Endothelial cell (in vitro differentiated cells): ENCODE measurements at places on chromosomes 3 and 15. TPM values are rescaled to one million over a fixed set of nuclear protein-coding genes. Genes with fewer than 3 reads are reported as not detected.

GRCh38 chr15:79689030-79689429 is 207.8 kb downstream of the MTHFS start:
- no peak overlapping the region for H3K27ac ChIP-seq
- no peaks in the 10 kb centered on the region for H3K36me3 ChIP-seq
- H3K4me3 ChIP-seq = no peak overlapping the region
- no peaks in the 10 kb centered on the region for H3K4me1 ChIP-seq
- no peak for DNase-seq
- H3K27me3 ChIP-seq = no peaks in the 10 kb centered on the region

SNAP23 gene
- total RNA-seq = 121 TPM

PRR23C gene
- not detected for total RNA-seq

DNA sequence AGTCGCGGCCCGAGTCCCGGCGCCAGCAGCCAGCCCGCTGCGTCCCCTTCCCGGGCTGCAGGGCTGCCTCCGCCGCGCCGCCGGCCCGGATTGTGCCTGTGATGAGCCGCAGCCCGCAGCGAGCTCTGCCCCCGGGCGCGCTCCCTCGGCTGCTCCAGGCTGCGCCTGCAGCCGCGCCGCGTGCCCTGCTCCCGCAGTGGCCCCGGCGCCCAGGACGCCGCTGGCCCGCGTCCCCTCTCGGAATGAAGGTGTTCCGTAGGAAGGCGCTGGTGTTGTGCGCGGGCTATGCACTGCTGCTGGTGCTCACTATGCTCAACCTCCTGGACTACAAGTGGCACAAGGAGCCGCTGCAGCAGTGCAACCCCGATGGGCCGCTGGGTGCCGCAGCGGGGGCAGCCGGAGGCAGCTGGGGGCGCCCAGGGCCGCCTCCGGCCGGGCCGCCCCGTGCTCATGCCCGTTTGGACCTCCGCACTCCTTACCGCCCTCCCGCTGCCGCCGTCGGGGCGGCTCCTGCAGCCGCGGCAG is 1.2 kb downstream of the CHST2 start:
- no peak overlapping the region for H3K4me3 ChIP-seq
- peak; percentile 54 for DNase-seq
- peaks cover 4% of the 10 kb centered on the region for H3K36me3 ChIP-seq
- no peak overlapping the region for H3K27ac ChIP-seq

DNA sequence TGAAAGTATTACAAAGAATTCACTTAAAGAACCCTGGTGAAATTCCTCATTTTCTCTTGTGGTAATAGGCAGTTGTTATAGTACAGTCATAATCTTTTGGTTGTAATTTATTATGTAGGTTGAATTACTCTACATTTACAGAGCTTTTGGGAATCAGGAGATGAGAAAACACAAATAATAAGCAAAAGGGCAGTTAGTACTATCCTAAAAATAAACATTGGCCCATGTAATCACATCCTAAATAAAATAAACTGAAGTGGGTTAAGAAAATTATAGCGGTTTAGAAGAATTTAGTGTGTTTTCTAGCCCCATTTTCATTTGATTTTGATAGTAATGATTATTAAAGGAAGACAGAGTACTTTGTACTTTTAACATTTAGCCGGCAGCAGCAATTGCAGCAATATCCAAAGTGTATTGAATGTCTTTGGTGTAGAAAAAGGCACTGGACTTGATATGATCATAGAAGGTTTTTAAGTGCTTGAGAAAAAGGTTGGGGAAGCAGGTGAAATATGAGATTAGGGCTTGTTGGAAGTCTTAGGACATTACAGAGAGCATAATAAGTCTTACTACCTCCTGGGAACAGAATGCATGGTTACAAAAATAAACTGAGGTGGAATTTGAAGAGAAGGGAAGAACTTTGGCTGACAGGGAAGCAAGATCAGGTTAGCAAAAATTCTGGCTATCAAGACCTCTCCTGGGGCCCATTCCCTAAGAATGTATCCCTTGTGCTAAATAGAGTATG is 79.9 kb downstream of the MBNL1 start:
- no peaks in the 10 kb centered on the region for H3K36me3 ChIP-seq
- peaks cover 1% of the 10 kb centered on the region for H3K27me3 ChIP-seq
- H3K4me3 ChIP-seq = no peak overlapping the region
- H3K4me1 ChIP-seq = peaks cover 11% of the 10 kb centered on the region
- H3K27ac ChIP-seq = no peak overlapping the region

DNA sequence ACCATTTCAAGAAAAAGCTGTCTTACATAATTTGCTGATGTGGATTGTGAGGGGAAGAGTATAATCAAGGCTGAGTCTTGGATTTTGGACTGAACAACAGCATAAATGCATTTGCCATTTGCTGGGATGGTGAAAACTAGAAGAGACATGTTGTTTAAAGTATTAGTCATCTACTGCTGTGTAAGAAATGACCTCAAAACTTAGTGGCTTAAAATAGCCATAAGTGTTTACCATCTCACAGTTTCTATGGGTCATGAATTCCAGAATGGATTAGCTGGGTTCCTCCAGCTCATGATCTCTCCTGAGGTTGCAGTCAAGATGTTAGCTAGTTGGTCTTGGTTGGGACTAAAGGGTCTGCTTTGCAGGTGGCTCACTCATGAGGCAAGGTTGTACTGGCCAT is 66.2 kb downstream of the SCN11A start:
- H3K27ac ChIP-seq = no peak overlapping the region
- peaks cover 9% of the 10 kb centered on the region for H3K27me3 ChIP-seq
- DNase-seq = no peak
- H3K4me3 ChIP-seq = no peak overlapping the region
- H3K4me1 ChIP-seq = peaks cover 16% of the 10 kb centered on the region

GRCh38 chr15:71151081-71151480 is 35.8 kb downstream of the THSD4 start:
- H3K36me3 ChIP-seq = no peaks in the 10 kb centered on the region
- no peaks in the 10 kb centered on the region for H3K4me1 ChIP-seq
- DNase-seq = no peak
- H3K27me3 ChIP-seq = peaks cover 2% of the 10 kb centered on the region

TCAIM gene
- total RNA-seq = 20.5 TPM

GRCh38 chr3:549636-550035 is 353.1 kb downstream of the CHL1 start:
- H3K27me3 ChIP-seq = peaks cover 2% of the 10 kb centered on the region
- no peak overlapping the region for H3K4me3 ChIP-seq
- no peaks in the 10 kb centered on the region for H3K4me1 ChIP-seq
- no peak for DNase-seq

LTK gene
- 25.7 TPM for total RNA-seq

- no peaks in the 10 kb centered on the region for H3K4me1 ChIP-seq
- H3K4me3 ChIP-seq = no peak overlapping the region
- H3K27me3 ChIP-seq = no peaks in the 10 kb centered on the region
- no peak for DNase-seq
- H3K36me3 ChIP-seq = peaks cover 10% of the 10 kb centered on the region
Measured at GRCh38 chr3:120780977-120781376, 38.4 kb downstream of the GTF2E1 start.
